ENCODE measurements at places on chromosomes 6 and 20. TPM values are rescaled to one million over a fixed set of nuclear protein-coding genes. Genes with fewer than 3 reads are reported as not detected.

GRCh38 chr6:130847001-130847910 lies 20.1 kb downstream of the SMLR1 start:
- no peak for DNase-seq

GRCh38 chr6:3348821-3349220 lies 90.1 kb downstream of the PSMG4 start:
- no peak for DNase-seq

- no peak for DNase-seq
Measured at GRCh38 chr6:63372951-63373533, 53.3 kb upstream of the LGSN start.

DNA sequence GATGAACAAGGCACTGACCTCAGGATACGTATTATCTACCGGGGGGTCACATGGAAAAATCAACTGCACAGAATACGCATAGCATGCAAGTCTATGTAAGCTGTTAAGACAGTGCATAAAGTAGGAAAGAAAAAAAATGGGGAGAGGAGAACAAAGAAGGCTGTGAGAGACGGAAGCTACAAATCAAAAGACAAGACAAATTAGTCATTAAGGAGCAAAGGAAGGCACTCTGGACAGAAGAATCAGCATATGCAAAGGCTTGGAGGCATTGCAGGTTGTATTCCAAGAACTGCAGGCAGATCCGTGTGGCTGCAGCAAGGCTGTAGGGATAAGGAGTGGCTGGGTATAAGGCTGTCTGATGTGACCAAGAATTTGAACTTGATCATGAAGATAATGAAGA lies 89.0 kb downstream of the NRSN1 start:
- no peak for DNase-seq

GRCh38 chr6:122620902-122621301 lies 10.7 kb downstream of the PKIB start:
- no peak for DNase-seq

GRCh38 chr6:122339661-122340060 lies 59.8 kb upstream of the HSF2 start:
- DNase-seq: no peak

- no peak for DNase-seq
Measured at GRCh38 chr6:11304946-11305345, 72.5 kb upstream of the NEDD9 start.

GRCh38 chr20:37762716-37763485 lies 69.1 kb downstream of the CTNNBL1 start:
- DNase-seq: no peak

- DNase-seq: no peak
Measured at GRCh38 chr20:17646209-17646960, 35.7 kb downstream of the RRBP1 start.

DNA sequence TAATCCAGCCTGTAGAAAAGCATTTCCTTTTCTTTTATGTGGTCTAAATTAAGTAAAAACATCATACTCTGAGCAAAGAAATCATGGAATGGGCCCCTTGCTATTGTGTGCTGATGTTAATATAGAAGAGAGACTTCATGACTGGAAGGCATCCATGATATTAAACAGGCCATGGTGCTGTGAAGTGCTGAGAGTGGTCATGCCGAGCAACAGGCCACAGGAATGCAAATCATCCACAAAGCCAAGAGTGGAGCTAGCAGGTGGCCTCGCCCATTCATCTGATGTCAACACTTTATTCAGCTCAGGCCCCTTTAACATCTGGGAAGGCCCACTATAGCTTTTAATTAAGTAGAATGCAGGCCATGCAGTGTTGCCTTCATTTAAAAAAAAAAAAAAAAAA lies 115.2 kb upstream of the HMGCLL1 start:
- DNase-seq: no peak

DNA sequence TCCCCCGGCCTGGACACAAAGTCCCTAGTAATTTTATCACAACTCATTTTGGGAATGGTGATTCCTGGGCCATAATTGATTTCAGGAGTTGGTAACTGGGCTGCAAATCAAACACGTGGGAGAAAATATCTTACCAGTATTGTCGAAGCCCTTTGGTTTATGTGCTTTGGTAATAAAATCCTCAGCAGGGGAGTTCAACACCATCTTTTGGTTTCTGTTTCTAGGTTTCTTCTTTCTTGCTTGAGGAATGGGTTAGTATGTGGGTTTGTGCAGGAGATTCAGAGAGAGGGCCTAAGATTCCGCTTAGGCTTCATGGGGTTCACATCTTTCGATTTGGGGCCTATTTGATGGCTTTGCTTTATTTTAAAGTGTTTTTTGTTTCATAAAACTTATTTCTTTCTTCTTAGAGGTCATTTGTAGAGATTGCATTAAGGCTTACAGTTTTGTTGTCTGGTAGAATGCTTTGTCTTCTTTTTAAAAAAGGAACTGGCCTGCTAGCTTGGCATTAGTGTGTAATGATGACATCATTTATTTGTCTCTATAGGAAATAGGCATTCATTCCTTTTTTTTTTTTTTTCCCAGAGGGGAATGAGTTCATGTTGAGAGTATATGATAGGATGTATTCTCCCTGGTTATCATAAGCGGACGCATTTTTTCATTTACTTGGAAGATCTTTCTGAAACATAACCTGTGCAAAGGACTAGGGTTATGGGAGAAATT lies 45.8 kb downstream of the CYP24A1 start:
- DNase-seq: no peak

GRCh38 chr6:95249175-95249574 lies 328.2 kb upstream of the MANEA start:
- no peak for DNase-seq

GRCh38 chr6:152642578-152643375 lies 5.6 kb upstream of the SYNE1 start:
- DNase-seq: no peak

DNA sequence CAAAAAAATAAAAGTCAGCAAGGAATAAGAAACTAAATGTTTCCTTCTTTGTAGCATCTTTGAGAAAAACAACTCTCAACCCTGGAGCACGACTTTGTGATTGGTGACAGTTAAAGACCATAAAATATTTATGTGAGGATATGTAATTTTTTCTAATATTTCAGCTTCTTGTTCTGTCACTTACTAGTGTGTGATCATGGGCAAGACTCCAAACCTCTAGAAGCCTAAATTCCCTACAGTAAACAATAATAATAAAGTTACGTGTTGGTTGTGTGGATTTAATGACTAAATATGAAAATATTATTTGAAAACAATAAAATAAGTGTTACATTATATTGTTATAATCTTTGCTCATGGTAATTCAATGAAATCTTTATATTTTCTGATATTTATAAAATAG lies 735.6 kb upstream of the MARCKS start:
- no peak for DNase-seq

DNA sequence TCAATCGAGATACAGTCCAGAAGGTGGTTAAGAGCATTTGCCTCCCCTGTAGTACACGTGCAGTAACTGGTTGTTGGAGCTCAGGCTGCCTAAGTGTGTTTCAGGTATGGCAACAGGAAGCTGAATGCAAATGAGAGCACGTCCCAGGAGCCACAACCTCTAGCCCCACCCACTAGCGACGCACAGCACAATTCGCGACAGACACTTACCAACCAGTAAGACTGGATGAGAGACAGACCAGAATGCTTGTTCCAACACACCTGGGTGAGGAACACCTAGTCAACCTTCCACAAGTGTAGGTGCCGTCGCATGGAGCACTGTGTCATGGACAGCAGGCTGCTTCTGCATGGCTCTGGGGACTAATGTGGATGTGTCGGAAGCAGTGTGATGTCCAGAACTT lies 7.2 kb upstream of the SERPINB1 start:
- DNase-seq: no peak

DNA sequence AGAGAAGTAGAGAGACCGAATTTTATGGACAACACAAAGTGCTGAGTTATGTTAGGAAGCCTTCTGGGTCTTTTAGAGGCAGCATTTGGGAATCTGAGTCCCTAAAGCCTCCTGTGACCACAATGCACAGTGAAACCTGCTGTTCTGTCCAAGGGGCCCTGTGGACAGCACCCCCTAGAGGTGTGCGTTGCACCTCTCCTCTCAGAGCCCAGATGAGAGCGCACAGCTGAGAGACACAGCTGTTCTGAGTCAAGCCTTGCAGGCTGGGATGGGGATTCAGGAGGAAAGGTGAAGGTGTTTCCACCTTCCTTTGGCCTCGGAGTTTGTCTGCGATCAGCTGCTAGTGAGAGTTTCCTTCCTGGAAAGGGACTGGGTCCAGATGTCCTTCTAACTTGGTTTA lies 13.0 kb downstream of the PCK1 start:
- no peak for DNase-seq

DNA sequence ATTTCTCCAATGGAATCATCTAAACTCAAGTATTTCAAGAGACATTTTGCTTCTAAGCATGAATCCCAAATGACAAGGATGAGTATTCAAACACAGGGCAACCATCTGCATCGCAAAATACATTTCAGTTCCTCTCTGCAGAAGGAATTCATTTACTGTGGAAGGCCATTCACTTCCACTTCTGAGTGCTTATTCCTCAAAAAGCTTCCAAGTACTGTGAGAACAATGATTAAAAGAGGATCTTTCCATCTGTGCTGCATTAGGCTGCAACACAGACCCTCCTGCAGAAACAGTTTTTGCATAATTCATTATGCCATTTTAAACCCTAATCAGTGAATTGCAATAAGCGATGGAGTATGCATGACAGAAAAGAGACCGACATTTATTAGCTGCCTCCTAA lies 52.5 kb downstream of the ARHGAP18 start:
- DNase-seq: no peak

DNA sequence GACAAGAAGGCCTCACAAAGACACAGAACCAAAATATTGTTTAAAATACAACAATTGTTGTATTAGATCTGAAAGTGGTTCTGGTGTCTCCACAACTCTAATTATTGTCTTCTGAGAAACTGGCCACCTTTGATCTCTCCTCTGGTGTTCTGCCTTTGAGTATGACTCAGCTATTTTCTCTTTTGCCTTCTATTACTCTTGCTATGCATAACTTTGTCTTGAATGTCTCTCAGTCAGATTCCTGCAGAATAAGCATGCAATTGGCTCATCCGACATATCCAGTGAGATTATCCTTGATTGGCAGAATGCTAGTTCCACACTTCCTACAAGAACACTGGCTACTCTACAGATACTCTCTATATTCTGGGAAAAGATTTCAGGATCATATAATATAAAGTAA lies 14.3 kb upstream of the EPM2A start:
- DNase-seq: no peak

- DNase-seq: no peak
Measured at GRCh38 chr6:43426928-43427405, 374 bp upstream of the ABCC10 start.

DNA sequence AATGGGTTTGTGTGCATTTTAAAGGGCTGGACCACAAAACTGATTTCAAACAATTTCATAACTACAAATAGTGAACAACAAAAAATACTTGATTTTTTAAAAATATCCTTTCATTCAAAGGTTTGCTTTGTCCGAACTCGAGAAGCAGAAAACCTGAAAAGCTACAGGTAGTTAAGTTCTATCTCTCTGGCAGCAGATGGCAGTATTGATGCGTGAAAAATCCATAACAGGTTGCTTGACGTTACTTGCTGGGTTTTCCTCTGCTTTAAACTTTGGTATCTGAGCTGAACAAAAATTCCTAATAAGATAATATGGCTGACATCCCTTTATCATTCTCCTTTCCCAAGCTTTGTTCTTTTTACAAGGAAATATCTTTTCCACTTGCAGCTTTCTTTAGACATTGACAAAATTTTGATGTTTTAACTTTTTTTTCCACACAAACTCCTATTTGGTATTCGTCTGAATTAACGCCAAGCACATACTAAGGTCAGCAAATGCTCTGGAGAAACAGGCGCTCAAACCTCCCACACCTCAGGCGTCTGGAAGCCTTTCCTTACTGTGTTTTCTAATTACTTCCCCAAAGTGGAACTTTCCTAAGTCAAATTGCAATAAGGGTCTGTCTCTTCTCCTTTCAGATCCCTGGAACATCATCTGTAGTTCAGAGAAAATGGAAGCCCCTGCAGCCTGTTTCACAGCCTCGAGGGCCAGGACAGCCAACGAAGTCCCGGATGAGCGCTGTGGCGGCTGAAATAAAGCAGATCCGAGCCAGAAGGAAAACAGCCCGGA lies 50.3 kb upstream of the GFRAL start:
- DNase-seq: no peak

DNA sequence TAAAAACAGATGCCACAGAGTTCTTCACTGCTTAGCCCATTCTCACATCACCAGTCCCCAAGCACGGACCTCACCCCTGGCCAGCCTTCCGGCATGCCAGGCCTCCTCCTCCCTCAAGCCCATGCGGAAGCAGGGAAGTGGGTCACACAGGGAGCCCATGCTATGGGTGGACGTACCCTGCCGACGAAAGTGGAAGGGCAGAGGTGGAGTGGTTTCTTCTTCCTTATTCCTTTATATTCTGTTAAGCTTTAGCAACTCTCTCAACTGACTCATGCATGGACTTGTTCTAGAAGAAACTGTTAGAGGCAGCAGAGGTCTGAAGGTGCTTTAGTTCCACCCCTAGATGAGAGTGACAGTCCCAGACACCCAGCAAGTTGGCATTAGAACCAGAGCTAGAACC lies 118.6 kb downstream of the LY86 start:
- no peak for DNase-seq

GRCh38 chr20:5569021-5569420 lies 181.2 kb upstream of the SHLD1 start:
- no peak for DNase-seq

- no peak for DNase-seq
Measured at GRCh38 chr6:91386204-91386603, 799.3 kb upstream of the MAP3K7 start.

DNA sequence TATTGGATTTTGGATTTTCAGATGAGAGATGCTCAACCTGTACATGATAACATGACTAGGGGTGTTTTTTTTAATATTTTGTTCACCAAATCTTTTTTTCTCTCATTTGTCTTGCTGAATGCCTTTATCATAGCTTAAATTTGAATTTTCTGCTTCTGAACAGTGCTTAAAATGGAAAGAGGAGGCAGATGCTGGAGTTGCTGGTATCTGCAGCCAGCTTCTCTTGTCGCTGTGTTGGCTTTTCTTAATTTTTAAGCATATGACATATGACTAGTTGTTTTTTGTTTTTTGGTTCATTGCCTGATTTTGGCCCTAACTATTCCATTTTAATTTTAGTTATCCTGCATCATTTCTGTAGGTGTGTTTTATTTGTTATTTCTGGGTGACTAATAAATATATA lies 196.1 kb downstream of the PLCB1 start:
- no peak for DNase-seq

The PHACTR1 gene
- 8.4 TPM for total RNA-seq

The PSORS1C2 gene
- 5.2 TPM for total RNA-seq

The KATNA1 gene
- 0.64 TPM for total RNA-seq

The MUCL3 gene
- not detected for total RNA-seq

The FOXC1 gene
- total RNA-seq: 125 TPM

The IPCEF1 gene
- not detected for total RNA-seq

The PTK7 gene
- total RNA-seq: 34.9 TPM

The ELOVL4 gene
- total RNA-seq: 6.4 TPM

Data from ascending aorta (tissue), 2 donors.